ENCODE measurements at places on chromosomes 4 and X.

- DNase-seq: no peak
Observed at GRCh38 chr4:8417071-8417614, 23.4 kb downstream of the ACOX3 start.

DNA sequence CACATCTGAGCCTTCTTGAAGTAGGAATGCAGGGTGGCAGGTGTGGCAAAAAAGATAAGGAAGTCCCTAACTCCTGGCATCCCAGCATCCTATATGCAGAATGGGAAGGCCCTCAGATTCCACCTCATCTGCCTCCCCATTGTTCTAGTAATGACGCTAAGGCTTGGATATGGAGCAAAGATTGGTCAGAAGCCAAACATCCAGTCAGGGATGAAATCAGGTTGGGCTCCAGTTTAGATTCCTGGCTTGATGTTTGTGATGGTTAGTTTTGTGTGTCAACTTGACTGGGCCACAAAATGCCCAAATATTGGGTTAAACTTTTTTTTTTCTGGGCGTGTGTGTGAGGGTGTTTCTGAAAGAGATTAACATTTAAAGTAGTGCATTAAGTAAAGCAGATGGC is 39.6 kb upstream of the MAGEA4 start:
- no peak for DNase-seq

DNA sequence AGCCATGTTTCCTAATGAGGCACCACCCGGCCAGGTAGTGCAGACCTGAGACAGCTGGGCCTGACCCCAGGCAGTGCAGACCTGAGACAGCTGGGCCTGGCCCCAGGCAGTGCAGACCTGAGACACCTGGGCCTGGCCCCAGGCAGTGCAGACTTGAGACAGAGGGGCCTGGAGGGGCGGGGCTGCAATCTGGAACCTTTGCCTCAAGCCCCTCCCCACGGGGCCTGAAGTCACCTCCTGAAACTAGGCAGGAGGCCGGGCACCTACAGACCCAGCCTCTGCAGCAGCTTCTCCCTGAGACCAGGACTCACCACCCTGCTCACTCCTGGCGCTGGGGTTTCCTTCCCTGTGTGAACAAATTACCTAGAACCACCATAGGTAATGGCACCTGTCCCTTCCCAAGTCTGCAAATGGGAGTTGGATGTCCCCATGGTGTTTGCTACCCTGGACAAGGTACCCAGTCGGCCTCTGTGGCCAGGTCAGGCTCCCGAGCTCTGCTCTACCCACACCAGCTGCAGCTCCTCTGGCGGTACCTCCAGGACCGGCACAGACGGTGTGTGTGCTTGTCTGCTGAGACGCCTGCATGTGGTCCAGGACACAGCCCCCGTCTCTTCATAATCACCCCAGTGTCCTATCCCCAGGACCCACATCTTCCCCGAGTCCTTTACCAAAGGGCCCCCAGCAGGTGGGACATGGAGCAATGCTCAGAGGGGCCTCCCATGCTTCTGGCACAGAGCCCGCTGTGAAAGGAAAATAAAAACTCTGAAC is 53.1 kb upstream of the C4orf50 start:
- DNase-seq: no peak

- DNase-seq: no peak
Observed at GRCh38 chrX:1741816-1742394, 127.0 kb downstream of the ASMT start.

DNA sequence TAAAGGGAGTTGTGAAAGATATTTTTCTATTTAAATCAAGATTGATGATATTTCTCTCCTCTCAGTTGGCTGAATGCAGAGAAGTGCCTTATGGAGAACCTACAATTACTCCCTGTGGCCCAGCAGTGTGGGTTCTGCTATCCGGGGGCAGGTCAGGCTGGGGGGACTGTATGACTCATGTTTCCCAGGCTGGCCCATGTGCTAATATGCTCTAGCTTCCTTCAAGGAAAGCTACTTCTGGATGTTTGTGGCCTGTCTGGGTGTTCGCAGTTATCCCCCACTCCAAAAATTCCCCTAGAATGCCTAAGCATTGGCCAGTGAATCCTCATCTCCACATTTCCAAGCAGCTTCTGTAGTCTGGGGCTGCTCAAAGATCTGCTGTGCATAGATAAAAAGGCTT is 58.9 kb upstream of the SPP1 start:
- no peak for DNase-seq

DNA sequence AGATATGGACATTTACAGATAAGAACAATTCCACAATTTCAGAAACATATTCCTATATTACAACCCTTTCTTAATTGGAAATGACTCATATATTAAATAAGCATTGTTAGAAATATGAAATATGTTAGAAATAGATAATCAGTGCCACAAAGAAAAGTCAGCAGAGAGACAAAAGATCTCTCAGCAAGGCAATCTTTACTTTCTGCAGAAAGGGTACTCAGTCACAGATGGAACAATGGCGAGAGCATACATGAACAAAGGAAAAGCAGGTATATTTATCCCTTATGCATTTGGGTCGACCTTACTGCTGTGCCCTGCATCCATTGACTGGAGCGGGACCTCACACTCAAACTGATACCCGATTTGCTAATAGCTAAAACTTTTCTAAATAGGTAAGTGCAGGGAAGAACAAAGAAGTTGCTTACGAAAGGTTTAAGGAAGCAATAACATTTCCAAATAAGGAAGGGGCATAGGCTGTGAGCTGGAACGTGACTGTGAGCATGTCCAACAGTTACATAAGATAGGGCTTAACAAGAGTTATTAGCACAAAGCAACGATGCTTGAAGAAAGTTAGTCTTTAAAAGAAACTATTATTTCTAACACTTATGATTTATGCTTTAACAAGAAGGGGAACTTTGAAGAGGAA is 40.8 kb downstream of the MGARP start:
- no peak for DNase-seq

- no peak for DNase-seq
Observed at GRCh38 chr4:107449611-107450369, 270.2 kb downstream of the PAPSS1 start.
